ENCODE measurements at places on chromosomes 12 and 14.

DNA sequence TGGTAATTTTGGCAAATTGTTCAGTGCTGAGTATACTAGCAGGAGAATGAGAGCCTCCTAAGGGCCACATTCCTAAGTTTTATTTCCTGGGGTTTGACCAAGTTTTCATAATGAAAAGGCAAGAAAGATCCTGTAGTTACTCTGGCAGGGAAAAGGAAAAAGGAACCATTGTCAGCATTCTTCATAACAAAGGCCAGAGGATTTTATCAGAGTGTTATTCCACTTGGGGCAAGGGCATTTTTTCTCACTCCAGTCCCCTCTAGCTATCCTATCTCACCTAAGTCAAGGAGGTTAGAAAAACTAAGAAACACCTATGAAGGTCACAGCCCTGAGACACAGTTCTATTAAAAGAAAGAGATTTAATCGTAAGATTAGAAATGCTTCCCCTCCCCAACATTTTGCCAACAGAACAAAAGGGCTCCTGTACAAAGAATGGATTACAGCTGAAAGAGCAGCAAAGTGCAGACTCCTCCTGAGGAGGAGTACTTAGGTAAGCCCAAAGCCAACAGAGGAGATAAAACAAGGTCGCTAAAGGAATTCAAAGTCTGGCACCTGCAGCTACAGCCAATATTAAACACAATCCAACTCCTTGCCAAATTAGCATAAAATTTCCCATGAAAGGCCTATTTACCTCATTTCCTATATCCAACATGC lies 162.4 kb downstream of the GALC start:
- DNase-seq: no peak

GRCh38 chr12:14327711-14328110 lies 37.8 kb upstream of the ATF7IP start:
- DNase-seq: no peak

DNA sequence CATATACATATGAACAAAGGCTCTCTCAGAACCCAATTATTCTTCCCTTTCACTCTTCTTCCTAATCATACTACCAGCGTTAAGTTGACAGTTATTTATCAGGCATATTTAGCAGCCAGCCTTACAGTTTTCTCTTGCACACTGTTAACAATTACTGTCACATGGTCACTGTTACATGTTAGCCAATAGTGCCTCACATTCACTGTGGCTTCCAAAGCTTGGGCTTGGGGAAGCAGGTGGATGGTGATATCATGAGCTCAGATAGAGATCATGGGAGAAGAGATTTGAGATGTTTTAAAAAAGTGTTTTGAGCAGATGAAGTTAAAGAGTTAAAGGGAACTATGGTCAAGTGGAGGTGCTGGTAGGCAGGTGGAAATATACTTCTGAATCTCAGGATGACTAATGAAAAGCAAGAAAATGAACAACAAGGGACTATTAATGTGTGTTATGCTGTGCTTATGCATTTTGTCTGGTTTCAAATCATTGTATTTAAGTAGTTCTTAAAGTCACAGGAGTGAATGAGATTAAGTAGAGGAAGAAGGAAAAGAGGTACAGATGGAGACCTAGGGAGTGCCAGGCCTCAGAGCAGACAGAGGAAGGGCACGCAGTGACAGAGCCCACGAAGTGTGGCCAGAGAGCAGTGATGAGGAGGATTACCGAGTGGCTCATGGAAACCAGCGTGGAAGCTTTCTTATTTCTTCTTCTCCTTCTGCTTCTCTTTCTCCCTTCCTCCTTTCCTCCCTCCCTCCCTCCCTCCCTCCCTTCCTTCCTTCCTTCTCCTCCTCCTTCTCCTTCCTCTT lies 39.6 kb downstream of the BICD1 start:
- DNase-seq: no peak

DNA sequence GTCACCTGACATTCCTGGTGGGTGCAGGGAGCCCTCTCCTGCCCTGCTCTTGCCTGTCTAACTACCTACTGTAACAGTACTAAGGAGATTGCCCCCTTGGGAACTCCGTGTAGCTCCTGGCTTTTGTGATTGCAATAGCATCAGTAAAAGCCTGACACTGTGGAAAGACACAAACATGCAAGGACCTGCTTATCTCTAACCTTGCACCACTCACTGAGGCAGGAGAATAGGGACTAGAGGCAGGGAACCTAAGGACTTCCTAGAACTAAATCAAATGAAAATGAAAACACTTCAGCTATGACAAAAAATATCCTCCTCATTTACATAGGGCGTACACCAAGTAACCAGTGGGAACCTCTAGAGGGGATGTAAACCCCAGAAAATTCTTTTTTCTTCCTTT lies 28.5 kb downstream of the TUBA1A start:
- DNase-seq: no peak

DNA sequence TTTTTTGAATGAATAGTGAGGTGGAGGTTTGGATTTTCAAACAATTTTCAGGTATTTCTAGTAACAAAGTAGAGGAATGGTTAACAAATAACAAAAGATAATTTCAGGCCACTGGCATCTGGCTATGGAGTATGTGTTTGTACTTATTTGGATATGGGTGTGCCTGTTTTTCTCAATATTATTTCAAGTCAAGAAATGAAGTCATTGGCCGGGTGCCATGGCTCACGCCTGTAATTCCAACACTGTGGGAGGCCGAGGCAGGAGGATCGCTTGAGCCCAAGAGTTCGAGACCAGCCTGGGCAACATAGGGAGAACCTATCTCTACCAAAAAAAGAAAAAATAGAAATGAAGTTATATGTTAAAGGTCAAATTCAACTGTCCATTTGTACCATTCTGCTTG lies 13.9 kb downstream of the SLC35E3 start:
- DNase-seq: no peak

DNA sequence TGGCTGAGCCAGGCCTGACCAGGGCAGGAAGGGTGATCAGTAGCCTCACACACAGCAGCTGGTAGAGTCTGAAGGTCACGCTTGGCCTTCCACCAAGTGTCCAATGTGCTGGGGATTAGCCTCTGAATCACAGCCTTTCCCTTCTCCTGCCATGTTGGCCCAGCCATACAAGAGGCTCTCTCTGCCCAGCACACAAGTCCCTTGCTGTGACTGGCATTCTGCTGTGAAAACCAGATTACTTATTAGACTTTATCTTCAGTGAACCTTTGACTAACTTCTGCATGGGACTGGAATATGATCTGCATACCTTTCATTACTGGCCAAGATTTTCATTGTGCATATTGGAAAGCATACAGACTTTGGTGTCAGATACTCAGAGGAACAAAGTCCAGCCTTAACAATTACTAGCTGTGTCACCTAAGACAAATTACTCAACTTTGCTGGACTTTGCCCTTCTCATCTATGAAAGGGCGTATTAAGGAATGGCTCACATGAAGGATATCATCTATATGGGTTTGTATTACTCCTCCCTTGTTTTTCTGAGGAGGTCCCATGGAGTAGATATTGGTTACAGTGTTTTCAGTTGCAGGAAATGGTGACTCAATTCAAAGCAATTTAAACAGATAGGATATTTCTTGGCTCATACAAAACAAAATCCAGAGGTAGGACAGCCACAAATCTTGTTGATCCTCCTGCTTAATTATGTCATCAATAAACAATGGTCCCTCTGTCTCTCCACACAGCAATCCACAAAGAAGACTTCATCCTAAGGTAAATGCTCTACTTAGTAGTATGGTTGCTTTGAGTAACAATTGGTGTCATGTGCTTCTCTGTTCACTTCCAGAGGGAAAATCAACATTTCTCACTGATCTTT lies 99.6 kb downstream of the DYRK2 start:
- no peak for DNase-seq

DNA sequence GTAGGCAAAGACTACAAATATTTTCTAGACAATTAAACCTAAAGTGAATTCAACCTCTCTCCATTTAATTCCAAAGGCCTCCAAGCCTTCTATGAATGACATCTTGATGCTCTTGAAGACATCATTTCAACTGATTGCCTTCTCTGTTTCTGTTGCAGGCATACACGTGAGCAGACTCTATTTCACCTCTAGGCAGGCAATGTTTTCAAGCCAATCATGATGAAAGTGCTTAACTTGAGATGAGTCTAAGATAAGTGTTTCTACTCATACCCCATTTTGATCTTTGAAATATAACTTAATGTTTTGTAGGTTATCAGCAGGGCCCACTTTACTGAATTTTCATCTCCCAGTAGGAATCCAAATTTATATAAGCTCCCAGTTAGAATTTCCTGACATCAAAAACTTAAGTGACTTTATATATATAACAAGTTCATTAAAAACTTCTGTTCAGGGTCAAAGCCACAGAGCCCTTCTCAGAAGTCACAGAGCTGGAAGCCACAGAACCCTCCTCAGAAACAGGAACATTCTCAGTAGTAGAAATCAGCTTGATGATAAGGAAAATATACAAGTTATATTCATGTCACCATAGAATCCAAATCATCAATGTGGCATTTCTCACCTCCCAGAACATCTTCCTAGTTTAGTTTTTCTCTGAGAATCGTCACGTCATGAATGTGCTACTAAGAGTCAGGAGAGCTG lies 108.5 kb downstream of the PHLDA1 start:
- no peak for DNase-seq

GRCh38 chr14:95261616-95262510 lies 57.8 kb downstream of the CLMN start:
- DNase-seq: no peak

- DNase-seq: no peak
Measured at GRCh38 chr12:131057211-131057721, 103.6 kb downstream of the ADGRD1 start.

DNA sequence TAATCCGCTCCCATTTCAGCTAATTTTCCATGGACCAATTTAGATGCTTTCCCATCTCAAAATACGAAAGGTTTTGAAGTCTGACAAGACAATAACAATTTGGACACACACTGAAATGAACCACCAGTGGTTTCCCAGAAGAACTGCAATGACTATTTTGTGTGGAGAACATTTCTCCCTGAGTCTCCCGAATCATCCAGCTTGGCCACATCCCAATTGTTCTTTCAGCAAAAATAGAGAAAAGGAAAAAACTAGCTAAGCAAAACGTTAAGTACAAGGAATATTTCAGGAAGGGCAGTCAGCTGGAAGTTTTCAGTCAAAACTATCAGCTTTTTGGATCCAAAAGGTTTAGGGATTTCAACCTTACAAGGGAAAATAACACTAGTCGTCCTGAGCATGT lies 390.6 kb downstream of the KCNH5 start:
- DNase-seq: no peak

DNA sequence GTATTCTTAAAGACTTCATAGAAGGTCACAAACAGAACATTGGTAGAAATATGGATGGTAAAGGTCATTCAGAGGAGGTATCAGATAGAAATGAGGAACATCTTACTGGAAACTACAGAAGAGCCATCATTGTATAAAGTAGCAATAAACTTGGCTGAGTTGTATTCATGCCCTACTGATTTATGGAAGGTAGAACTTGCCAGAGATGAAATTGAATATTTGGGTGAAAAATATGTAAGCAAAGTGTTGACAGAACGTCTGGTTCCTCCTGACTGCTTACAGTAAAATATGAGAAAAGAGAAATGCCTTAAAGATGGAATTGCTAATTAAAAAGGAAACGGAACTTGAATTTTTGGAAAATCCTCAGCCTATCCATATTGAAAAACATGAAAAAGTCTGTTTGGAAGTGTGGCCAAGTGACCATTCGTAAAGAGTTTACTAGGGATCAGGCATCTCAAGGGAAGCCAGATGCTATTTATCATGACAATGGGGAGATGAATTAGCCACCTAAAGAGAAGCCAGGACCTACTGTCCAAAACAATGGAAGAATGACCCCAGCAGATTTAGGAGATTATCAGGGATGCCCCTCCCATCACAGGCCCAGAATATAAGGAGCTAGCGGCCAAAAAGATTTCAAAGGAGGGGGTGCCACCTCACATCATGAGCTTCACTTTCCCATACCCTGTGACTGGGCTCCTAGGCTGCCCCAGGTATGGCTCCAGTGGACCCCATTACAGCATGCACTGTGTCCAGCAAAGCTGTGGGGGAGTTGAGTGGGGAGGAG lies 189.3 kb downstream of the ITPR2 start:
- no peak for DNase-seq

- no peak for DNase-seq
Measured at GRCh38 chr14:66709291-66709690, 201.3 kb downstream of the GPHN start.

- no peak for DNase-seq
Measured at GRCh38 chr12:11991604-11992003, 79.1 kb upstream of the BCL2L14 start.

- peak; percentile 58 for DNase-seq
Measured at GRCh38 chr14:68685419-68686204, 107.3 kb downstream of the ZFP36L1 start.

GRCh38 chr12:123091230-123092150 lies 59.4 kb downstream of the PITPNM2 start:
- DNase-seq: no peak

DNA sequence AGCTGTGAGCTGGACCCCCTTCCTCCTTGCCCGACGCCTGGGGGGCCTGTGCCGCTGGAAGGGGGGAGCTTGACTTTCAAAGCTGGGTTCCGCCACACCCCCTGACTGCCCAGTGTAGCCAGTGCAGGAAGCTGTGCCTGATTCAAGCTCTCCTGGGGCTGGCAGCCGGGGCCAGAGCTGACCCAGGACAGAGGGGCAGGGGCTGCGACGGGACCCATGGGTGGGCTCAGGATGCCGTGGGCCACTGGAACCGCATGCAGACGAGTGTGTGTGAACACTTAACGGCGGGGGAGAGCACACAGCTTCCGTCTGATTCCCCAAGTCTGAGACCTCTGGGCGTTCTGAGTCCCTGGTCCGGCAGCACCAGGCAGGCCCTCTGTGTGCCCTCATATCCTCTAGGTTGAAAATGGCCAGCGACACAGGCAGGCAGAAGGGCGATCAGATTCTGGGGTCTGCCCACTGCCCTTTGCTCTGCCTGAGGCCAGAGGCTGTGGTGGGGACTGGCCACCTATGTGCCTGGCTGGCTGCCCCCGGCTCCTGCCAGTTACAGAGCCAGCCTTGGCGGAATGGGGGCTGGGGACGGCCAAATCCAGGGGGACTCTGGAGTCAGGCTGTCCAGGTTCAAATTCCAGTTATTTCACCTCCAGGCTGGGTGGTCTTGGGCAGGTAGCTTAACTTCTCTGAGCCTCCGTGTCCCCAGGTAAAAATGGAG lies 54.0 kb downstream of the CYP46A1 start:
- DNase-seq: no peak

All from GM18507 (cell line).